Naive thymus-derived CD4-positive, alpha-beta T cell (primary cell): ENCODE measurements at places on chromosomes 13 and 19. TPM values are rescaled to one million over a fixed set of nuclear protein-coding genes. Genes with fewer than 3 reads are reported as not detected.

ZNF345 gene
- 6.2 and 6.8 TPM in 2 replicates for total RNA-seq

CGB1 gene
- not detected for total RNA-seq

TJP3 gene
- total RNA-seq, result 18.7 TPM

ZNF888 gene
- total RNA-seq, result 7.2 TPM

PLPP2 gene
- not detected for total RNA-seq

KL gene
- 0.27 TPM for total RNA-seq

FLT3LG gene
- 401 TPM for total RNA-seq

DMKN gene
- not detected for total RNA-seq

ATP8B3 gene
- total RNA-seq, result 1.8 TPM

FUT6 gene
- total RNA-seq, result not detected

F2RL3 gene
- total RNA-seq, result not detected

AKAP8L gene
- total RNA-seq, result 81.2 and 86.4 TPM in 2 replicates

MEIOSIN gene
- not detected for total RNA-seq

TIMM44 gene
- 64.9 and 67.5 TPM in 2 replicates for total RNA-seq

DPF1 gene
- 0.51 TPM for total RNA-seq

ZNF534 gene
- total RNA-seq, result not detected in 2 replicates

URAD gene
- total RNA-seq, result not detected

ZNF790 gene
- 7.3 and 7.4 TPM in 2 replicates for total RNA-seq

ARHGAP35 gene
- 22.2 TPM for total RNA-seq

ZNF540 gene
- total RNA-seq, result 18.1 TPM

PSG4 gene
- 0.66 TPM for total RNA-seq

PRR22 gene
- total RNA-seq, result 6.7 TPM

CD37 gene
- total RNA-seq, result 265 and 269 TPM in 2 replicates

CEACAM7 gene
- total RNA-seq, result not detected

CDX2 gene
- not detected in 2 replicates for total RNA-seq

C1QTNF9B gene
- total RNA-seq, result not detected

ZNF93 gene
- 3.4 TPM for total RNA-seq

CNOT3 gene
- 75.1 TPM for total RNA-seq
